ENCODE measurements at places on chromosomes 16 and 17.

GRCh38 chr17:55172612-55173011 is 92.1 kb upstream of the HLF start:
- no peak for DNase-seq

DNA sequence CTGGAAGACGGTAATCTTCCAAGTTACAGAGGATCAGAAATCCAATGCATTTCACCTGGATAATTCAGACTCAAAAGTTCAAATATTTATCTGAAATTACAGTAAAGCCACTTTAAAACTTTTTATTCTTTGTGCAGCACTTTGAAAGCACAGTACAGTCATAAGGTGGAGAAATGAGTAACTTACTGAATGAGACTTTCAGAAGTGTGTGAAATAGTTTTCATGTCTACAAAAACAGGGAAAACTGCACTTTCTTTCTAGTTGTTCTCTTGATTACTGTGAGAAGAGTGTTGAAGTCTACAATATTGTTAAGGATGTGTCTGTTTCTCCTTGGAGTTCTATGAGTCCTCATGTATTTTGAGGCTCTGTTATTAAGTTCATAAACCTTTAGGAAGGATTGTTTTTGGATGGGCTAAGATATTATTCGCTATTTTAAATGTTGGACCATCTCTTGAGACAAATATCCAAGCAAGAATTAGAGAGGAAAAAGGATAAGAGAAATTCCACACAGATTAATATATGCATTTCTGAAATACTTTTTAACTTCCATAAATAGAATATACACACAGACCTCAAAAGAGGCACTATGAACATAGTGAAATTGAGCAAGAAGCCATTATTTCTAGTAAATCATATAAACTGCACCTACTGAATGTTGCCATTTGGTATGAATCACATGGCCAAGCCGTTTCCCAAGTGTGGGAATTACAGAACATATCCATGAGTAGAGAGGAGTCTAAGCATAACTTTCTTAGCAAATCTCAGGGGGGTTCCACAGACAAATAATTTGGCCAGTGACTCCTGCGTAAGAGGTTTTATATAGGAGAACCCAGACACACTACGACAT is 83.6 kb upstream of the PLEKHM1 start:
- DNase-seq: peak; percentile 26

DNA sequence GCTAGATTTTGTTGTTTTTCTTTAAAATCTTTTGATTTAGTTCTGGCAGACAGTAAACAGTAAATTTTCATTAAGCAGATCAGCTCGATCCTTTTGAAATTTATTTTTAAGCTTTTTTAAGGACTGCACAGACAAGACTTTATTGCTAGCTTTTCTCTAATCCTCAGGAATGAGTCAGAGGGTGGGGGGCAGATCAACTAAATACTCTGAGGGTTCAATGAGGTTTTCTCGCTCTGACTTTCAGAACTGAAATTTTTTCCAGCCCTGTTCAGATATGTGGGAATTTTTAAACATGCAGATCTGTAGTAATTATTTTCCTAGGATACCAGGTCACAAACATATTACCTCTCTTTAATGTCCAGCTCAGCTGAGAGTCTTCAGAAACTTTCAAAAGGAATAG is 977.2 kb downstream of the CDH11 start:
- no peak for DNase-seq

DNA sequence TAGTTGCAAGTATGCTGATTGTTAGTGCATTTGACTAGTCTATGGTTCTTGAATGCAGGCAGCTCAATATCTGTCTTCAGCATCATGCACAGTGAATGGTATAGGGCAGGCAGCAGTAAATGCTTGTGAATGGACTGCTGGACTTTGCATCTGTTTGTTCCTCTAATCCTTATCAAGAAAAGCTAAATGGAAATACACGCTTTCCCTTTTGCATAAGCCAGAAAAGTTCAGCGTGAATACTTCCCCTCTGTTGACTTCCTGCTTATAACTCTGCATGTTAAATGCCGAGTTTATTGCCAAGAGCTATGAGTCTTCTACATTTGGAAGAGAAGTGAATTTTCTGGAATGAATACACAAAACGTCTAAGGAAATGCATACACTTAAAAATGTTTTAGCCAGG is 127.9 kb upstream of the CPHXL start:
- DNase-seq: no peak

DNA sequence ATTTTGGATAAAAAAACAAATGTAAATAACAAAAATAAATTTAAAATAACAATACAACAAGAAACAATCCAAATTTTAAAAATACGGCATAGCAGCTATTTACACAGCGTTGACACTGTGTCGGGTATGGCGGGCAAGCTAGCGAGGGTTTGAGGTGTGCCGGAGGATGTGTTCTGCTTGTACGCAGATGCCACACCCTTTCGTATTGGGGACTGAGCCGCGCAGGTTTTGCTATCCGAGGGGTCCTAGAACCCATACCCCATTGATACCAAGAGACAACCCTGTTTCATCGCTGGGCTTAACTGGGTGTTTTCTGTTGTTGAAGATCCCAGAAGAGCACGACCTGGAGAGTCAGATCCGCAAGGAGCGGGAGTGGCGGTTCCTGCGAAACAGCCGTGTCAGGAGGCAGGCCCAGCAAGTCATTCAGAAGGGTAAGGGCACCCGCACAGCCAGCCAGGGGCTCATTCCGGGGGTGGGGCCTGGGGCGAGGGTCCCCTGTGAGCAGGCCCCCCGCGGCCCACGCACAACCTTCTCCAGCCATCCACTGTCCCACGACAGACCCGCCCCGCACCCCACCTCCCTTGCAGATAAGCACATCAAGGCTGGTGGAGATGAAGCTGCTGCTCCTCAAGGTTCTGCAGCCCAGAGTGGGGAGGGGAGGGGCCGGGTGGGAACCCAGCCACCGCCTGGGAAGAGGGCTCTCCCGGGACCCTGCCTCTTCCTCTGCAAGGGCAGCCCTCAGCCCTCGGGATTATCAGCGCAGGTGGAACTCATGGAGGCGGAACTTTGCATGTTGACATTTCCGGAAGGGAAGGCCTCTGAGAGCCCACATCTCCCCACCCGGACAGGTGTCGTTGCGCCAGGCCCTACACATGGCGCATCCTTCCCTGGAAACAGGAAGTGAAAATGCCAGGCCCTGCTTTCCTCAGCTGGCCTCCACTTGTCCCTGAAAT is 51.2 kb upstream of the CHMP6 start:
- DNase-seq: no peak

DNA sequence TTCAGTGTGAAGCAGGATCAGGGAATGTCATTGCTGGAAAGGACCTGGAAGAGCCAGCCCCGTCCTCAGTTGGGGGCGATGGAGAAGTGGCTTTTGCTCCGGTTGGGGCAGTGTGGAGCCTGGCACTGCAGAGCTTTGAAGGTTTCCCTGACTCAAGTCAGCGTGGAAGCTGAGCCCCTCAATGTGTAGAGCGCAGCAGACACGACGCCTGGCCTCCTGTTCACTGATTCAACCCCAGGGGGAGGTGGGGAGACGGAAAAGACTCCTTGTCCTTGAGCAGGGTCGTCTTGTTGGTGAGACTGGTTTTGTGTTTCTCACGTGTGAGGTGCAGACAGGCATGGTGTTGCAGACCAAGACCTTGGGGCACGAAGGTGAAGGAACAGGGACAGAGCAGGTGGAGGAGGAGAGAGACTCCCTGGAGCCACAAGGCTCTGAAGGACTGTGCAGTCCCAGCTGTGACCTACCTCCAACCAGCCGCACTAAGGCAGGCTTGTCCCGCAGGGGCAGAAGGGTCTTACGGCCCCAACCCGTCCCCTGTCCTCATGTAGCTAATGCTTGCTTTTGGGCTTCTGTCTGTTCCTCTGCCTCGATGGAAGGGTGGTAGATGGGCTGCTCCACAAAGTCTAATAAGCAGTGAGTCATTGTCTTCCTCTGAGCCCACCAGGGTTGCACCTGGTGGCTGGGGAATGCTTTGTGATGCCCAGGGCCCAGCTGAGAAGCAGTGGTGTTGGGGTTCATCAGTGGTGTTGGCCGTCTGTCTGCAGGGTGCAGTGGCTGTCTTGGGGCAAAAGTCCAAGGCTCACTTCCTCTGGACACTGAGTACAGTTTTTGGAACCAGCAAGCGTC is 47.8 kb downstream of the MPRIP start:
- DNase-seq: no peak

Measured in choroid plexus epithelial cell (primary cell).